ENCODE measurements at places on chromosomes 16 and 17. TPM values are rescaled to one million over a fixed set of nuclear protein-coding genes. Genes with fewer than 3 reads are reported as not detected.
A peak's percentile ranks its signal among the peaks of the same experiment; 100 is the strongest.

DNA sequence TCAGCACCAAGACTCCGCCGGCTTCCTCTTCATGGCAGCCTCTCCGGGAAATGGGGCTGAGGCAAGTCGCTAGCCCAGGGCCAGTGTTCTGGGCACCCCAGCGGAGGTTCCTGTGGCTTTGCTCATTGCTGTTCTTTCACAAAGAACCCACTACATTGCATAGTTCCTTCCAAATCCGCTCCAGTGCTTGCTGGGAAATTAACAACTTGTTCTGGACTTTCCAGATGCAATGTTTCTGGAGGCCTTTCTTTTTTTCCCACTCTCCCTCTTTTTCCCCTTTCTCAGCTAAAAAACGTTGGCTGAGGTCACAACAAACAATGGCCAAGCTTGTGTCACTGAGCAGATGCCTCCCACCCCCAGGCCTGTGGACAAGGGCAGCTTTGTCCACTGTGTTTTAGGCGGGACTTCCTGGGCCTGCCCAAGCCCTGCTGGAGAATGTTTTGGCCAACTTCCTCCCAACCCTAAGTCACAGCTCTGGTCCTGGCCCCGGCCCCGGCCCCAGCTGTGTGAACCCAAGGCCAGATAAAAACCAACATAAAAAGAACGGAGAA is 131.5 kb upstream of the RCVRN start:
- peak; percentile 56 for DNase-seq

KCTD5 gene
- polyA plus RNA-seq, result 19.0 TPM

GRCh38 chr17:7843536-7844291 is 9.7 kb downstream of the KDM6B start:
- peak; percentile 82 for DNase-seq

C17orf107 gene
- 0.73 TPM for polyA plus RNA-seq

DNA sequence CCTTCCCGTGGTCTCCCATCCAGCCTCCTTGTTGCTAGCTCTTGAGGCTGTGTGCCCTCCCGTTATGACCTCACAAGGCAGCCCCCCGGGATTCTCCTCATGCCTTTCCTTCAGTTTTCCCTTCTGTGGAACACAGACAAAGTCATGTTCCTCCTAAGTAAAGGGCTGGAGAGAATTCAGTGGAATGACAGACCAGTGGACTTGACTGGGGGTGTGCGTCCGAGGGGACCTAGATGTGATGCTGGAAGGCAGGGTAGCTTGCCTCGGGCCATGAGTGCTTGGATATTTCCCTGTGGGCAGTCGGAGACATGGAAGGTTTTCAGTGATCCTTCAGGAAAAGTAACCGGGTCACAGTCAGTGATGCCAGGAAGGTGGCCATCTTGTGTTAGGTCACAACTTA is 240.9 kb downstream of the CCDC182 start:
- no peak for DNase-seq

DNA sequence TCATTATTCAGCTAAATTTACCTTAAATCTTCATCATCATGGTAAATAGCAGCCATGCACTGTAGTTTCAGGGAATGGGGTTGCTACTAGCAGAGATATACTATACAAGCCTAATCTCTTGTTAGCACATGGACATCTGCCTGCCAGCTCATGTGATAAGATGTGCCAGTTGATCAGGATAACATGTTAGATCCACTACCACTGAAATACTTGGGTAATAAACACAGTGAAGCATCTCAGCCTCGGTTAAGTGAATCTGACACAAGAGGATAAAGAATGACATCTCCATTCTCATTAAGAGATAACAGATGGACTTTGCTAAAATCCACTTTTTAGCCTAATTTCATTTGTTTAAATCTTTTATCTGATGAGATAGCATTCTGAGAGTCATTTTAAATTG is 256.1 kb downstream of the CDH8 start:
- DNase-seq, result no peak

ACSM5 gene
- polyA plus RNA-seq, result 0.80 TPM

TRPV2 gene
- polyA plus RNA-seq, result 9.7 TPM

DNA sequence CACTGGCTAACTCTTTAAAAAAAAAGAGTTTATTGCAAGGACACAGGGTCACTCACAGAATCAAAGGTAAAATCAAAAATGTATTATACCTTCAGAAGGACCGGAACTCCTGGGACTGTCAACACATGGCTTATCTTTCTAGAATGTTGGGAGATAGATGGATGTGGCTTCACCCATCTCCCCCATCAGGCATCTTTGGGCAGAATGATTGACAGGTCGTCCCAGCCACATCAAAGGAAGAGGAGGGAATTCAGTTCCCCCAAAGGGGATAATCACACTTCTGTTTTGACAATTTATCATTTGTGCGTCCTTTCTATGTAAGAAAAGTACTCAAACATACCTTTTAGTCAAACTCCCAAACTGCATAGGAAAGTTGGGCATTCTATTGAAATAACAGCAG is 228.6 kb upstream of the CDH5 start:
- no peak for DNase-seq

DNA sequence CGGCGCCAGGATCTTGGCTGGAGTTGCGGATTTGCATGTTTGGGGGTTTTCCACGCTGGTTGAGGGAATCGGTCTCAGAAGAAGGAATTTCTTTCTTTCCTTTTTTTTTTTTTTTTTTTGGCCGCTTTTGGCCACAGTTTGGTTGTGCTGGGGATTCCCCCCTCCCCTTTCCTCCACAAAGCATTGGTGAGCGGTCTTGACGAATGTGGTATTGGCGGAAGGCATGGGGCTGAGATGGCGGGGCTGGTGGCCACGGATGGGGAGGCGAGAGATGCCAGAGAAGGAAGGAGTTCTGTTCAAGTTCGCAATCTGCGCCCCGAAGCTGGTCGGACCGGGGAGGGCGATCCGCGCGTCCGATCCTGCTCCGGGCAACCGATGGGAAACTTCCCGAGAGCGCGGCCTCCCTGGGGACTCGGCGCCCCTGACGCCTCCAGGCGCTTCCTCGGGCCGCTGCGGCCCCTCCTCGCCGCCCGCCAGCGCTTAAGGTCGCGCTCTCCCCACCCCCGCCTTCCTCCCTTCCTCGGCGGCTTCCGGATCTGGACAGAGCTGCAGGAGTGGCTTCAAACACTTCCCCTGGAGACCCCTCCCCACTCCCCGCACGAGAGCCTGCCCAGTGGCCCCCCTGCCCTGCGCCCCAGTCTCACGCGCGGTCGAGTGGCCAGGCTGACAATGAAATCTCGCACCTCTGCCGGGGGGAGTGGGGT is 43.2 kb downstream of the RAI1 start:
- peak; percentile 53 for DNase-seq

CHST6 gene
- polyA plus RNA-seq, result 1.6 TPM

KIF19 gene
- polyA plus RNA-seq, result 0.63 TPM

DNA sequence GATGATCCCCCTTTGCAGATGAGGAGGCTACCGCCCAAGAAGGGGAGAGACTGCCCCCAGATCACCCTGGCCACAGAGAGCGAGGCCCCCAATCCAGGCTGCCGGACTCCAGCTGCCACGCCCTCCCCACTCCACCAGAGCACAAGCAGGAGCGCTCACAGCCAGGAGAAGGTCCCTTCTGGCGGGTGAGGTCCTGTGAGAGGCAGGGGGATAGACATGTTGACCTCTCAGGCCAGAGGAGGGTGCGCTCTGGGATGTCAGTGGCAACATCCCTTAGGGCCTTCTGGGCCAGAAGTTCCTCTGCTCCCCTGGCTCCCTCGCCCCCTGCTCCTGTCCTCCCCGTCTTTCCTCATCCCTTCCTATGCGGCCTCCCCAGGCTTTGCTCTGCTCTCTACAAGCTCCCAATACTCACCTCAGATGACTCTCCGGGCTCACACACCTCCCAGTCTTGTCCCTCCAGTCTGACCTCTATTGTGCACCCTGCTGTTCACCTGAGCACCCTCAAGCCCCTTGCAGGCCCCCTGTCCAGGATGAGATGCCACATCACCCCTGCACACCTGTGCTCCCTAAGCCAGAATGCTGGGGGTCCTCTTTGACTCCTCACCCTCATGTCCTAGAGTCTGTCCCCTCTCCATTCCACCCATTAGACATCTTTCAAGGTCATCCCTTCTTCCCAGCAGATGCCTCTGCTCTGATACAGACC is 5.0 kb upstream of the NXPH3 start:
- no peak for DNase-seq

- DNase-seq, result peak; percentile 32
Observed at GRCh38 chr17:606508-607250, 108.0 kb downstream of the VPS53 start.

- DNase-seq, result no peak
Observed at GRCh38 chr17:40056379-40057015, 2.3 kb upstream of the MED24 start.

RHBDL3 gene
- 1.8 TPM for polyA plus RNA-seq

TBC1D26 gene
- polyA plus RNA-seq, result 0.21 TPM

DNA sequence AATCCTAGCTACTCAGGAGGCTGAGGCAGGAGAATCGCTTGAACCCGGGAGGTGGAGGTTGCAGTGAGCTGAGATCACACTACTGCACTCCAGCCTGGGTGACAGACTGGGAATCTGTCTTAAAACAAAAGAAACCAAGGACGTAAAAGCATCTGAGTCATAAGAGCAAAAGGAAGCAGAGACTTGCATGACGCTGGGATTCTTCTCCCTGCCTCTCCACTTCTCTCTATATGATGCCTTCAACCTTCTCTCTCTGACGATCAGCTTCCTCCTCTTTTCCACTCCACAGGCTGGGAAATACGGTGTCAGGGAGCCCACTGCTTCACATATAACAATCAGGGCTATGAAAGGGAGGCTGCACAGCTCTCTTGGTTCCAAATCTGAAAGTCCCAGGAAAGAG is 43.2 kb upstream of the CCL1 start:
- no peak for DNase-seq

MYH3 gene
- polyA plus RNA-seq, result 8.9 TPM

DNA sequence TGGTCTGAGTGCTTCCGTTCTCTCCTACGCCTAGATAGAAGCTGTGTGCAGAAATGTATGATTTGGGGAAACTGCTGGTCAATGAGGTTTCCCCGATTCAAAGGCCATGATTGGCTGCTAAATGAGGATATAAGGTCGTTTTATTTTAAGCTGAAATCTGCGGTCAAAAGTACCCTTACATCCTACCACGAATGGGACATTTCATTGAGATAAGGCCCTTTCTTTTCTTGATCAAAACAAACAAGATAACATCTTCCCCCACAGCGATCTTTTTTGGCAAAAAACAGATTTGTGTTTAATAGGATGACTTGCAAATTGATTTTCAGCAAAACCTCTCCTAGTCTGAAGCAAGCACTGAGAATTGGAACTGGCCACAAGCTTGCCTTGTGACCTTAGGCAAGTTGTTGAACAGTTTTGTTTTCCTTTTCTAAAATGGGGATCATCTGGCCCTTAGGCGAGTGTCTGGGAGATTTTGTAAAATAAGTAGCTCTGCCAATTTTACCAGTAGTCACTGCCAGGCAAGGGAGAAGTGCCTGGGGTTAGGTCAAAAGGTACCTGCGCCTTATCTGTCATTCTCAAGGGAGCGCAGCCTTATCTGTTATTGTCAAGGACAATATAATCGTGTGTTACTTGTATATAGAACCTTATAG is 635 bp downstream of the SCPEP1 start:
- DNase-seq, result no peak

GRCh38 chr16:83686726-83687125 is 121.1 kb upstream of the HSBP1 start:
- no peak for DNase-seq

DNA sequence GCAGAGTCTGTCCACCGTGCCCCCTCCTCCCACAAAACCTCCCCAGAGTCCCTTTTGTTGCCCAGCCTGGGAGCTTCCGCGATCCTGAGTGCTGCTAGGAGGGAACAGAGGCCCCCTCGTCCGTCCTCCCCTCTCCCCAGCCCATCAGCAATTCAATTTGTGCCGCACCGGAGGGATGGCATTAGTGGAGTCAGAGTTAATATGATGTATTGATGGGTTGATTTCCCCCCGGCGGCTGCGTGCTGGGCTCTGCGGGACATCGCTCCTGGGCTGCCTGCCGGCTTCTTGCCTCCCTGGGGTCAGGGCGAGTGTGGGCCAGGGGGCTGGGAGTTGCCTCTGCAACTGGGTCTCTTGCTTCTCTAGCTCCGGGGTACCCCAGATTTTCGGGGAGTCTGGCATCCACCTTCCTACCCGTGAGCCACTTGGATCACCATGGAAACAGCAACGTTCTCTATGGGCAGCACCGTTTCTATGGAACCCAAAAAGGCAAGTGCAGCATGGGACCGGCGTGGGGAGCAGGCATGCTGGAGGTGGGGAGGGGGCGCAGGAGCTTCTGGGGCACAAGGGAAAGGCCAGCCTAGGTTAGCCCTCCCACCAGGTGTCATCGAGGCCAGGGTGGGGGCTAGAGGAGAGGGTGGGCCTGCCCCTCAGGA is 42.9 kb downstream of the BAHCC1 start:
- DNase-seq, result no peak

KIF18B gene
- polyA plus RNA-seq, result 16.9 TPM

DNA sequence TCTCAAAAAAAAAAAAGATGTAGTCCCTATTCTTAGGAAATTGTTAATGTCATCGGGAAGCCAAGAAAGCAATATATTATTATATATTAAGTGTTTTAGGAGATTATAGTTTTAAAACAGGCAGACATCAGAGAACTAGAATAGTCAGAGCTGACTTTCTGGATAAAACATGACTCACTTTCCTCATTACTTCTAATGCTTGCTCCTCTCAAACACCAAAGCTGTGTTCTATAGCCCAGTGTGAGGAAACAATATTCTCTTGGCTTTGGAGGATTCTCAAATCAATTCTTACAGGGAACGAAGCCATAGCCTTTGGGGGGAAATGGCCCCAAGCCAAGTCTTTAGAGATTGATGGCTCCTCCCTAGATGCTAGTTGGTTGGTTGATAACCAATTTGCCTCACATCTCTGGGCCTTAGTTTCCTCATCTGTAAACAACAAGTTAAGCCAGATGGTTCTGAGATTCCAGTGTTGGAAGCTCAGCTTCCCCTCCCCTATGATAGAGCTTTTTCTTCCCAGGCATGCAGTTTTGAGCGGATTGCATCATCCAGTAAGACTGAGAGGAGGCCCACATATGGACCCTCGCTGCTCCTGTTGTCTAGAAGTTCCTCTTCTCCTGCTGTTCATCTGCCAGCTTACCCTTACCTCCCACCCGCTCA is 12.4 kb downstream of the NMT1 start:
- peak; percentile 29 for DNase-seq

DNA sequence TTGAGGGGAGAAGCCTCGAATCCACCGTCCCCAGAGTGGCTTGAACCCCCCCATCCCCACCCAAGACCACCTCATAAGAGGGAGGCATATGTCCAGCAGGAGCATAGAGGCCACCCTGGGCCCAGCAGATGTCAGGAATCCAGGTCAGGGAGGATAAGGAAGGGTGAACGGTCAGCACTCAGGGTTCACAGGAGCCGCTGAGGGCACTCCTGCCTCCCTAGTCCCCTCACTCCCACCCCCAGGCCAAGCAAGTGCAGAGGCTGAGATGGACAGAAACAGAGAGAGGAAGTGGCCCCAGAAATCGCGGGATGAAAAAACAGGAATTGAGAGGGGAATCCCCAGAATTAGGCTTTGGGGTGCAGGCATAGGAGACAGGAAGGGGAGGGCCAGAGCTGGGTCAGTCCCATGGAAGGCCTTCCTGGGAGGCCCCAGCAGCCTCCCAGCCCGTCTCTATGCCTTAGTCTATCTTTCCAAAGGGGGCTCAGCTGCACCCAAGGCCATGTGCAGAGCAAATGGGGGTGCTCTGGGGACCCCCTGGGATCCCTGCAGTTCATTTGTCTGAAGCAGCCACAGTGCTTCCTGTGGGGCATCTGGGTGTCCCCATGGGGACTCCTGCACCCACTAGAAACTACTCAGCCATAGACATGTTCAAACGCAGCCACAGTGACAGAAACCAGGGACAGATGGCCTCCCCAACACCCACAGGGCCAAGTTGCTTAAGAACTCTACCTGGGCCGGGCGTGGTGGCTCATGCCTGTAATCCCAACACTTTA is 1.7 kb downstream of the CMTM3 start:
- no peak for DNase-seq

GRCh38 chr16:75590920-75591843 is 25.0 kb downstream of the GABARAPL2 start:
- DNase-seq, result peak; percentile 84

GRCh38 chr16:79664407-79664806 is 63.9 kb upstream of the MAF start:
- no peak for DNase-seq
